Caco-2 (cell line): ENCODE measurements at places on chromosomes 6 and 20. TPM values are rescaled to one million over a fixed set of nuclear protein-coding genes. Genes with fewer than 3 reads are reported as not detected.
A peak's percentile ranks its signal among the peaks of the same experiment; 100 is the strongest.

The FYN gene
- 7.2 and 7.6 TPM in 2 replicates for total RNA-seq

The TFAP2D gene
- not detected in 2 replicates for total RNA-seq

The MROH8 gene
- 1.3 and 2.6 TPM in 2 replicates for total RNA-seq

GRCh38 chr6:10837622-10837994, 731 bp downstream of the MAK start:
- no peaks in the 10 kb centered on the region for H3K27me3 ChIP-seq
- H3K4me1 ChIP-seq: peaks cover 5% of the 10 kb centered on the region
- H3K36me3 ChIP-seq: no peaks in the 10 kb centered on the region
- H3K27ac ChIP-seq: peak overlapping the region; percentile 83
- no peak for DNase-seq

- peaks cover 6% of the 10 kb centered on the region; the same call in 1 of the 2 replicates for H3K4me1 ChIP-seq
- peak overlapping the region; percentile 100 for H3K27ac ChIP-seq
- no peak for DNase-seq
- no peaks in the 10 kb centered on the region for H3K27me3 ChIP-seq
Measured at GRCh38 chr6:5261545-5262109, 314 bp downstream of the FARS2 start.

- no peak overlapping the region for H3K27ac ChIP-seq
Measured at GRCh38 chr6:170017603-170018320, 266.3 kb downstream of the ERMARD start.

GRCh38 chr6:111803371-111803770, 69.9 kb downstream of the FYN start:
- H3K4me1 ChIP-seq: no peaks in the 10 kb centered on the region
- no peaks in the 10 kb centered on the region for H3K36me3 ChIP-seq
- no peaks in the 10 kb centered on the region for H3K27me3 ChIP-seq
- no peak for DNase-seq

- peaks cover 16% of the 10 kb centered on the region for H3K4me1 ChIP-seq
- H3K4me3 ChIP-seq: no peak overlapping the region
- DNase-seq: no peak
- no peaks in the 10 kb centered on the region for H3K27me3 ChIP-seq
Measured at GRCh38 chr20:23867152-23867776, 12.3 kb downstream of the CST5 start.

- no peak for DNase-seq
- H3K4me3 ChIP-seq: no peak overlapping the region
- no peaks in the 10 kb centered on the region for H3K4me1 ChIP-seq
- H3K27ac ChIP-seq: no peak overlapping the region
- H3K27me3 ChIP-seq: no peaks in the 10 kb centered on the region
Measured at GRCh38 chr6:85887461-85887860, 244.8 kb upstream of the SYNCRIP start.

- peaks cover 40% of the 10 kb centered on the region for H3K4me1 ChIP-seq
- H3K27me3 ChIP-seq: no peaks in the 10 kb centered on the region
- peak overlapping the region; percentile 13 for H3K27ac ChIP-seq
- H3K4me3 ChIP-seq: peak overlapping the region; percentile 94
- no peaks in the 10 kb centered on the region for H3K36me3 ChIP-seq
Measured at GRCh38 chr20:57267158-57267821, 849 bp upstream of the BMP7 start.
